ENCODE measurements at places on chromosomes 5 and 9.
A peak's percentile ranks its signal among the peaks of the same experiment; 100 is the strongest.

- DNase-seq = no peak
Observed at GRCh38 chr5:146025114-146025680, 80.2 kb downstream of the PLAC8L1 start.

GRCh38 chr9:13205824-13206223 is 73.7 kb downstream of the MPDZ start:
- DNase-seq = no peak

DNA sequence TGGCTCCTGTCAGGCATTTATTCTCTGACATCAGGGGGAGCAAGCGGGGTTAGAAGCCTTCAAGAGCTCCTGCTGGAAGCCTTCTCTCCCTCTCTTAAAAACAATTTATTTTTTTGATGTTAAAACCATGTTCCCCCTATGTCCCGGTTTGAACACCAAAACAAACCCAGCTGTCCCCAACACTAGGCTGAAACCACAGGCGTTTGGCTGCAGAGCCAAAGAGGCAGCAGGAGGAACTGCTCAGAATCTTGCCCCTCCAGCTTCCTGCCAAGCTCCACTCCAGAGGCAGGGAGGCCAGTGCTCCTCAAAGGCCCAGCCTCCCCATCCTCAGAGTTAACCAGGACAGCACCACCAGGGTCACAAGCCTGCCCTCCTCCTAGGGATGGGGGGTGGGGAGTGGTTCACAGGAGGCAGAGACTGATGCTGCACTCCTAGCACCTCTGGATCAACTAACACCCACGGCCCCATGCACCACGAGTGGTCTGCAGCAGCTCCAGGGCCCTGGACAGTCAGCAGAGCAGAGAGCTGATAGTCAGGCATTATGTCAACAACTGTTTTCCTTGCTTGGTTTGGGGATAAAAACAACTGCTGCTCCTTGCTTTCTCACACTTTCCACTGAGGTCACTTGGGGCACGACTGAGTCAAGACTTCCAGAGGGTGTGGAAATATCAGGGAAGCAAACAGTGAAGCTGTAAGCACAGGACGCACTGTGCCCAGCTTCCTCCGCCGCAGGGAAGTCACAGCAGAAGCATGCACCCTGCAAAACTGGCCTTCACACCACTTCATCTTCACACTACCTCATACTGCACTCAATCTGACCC is 96.5 kb upstream of the ADRA1B start:
- no peak for DNase-seq

GRCh38 chr5:150778088-150778516 is 455 bp upstream of the SMIM3 start:
- no peak for DNase-seq

GRCh38 chr5:132491368-132492364 is 1.1 kb upstream of the IRF1 start:
- no peak for DNase-seq

- no peak for DNase-seq
Observed at GRCh38 chr5:126998895-126999570, 31.3 kb downstream of the MARCHF3 start.

- peak; percentile 74 for DNase-seq
Observed at GRCh38 chr9:97993000-97993399, 9.9 kb downstream of the ANP32B start.

DNA sequence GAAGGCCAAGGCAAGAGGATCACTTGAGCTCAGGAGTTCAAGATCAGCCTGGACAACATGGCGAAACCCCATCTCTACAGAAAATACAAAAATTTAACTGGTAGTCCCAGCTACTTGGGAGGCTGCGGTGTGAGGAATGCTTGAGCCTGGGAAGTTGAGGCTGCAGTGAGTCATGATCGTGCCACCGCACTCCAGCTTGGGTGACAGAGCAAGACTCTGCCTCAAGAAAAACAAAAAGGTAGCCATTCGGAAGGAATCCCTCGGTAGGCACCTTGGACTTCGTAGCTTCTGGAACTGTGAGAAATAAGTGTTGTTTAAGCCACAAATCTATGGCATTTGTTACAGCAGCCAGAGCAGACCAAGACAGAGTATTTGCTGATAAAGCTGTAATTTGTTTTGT is 174.2 kb downstream of the DCP2 start:
- DNase-seq = no peak

GRCh38 chr5:40627706-40628105 is 52.0 kb upstream of the PTGER4 start:
- DNase-seq = peak; percentile 73

DNA sequence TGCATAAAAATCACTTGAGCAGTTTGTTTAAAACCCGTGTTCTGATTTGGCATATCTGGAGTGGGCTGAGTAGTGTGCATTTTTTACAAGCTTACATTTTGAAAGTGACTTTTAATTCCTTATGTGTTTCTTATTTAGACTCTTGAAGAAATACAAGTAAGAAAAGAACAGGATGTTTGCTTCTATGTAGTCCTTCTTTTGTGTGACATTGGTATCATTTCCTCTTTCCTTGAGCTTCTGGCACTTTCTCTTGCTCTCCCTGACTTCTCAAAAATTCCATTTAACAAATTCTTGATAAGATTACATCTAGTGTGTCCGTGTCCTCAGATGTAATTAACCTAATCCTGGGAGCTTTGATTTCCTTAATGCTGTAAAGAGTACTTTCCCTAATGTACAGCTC is 12.5 kb downstream of the GARNL3 start:
- DNase-seq = peak; percentile 76

DNA sequence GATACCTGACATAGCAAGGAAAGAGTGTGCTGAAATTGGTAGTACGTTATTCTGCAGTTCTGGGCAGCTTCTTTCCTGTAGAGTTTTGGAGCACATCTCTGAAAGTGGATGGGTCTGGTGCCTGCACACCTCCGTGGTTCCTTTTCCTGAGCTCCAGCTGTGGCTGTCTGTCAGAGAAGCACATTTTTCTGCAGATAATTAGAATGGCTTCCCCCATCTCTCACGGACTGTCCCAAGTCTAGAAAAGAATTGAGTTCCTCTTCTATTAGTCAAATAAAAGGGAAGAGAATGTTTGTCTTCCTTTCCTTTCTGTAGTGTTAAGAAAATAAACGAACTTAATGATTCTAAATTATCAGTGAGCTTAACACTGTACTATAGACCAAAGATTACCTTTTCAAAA is 55.7 kb downstream of the VCAN start:
- DNase-seq = no peak

DNA sequence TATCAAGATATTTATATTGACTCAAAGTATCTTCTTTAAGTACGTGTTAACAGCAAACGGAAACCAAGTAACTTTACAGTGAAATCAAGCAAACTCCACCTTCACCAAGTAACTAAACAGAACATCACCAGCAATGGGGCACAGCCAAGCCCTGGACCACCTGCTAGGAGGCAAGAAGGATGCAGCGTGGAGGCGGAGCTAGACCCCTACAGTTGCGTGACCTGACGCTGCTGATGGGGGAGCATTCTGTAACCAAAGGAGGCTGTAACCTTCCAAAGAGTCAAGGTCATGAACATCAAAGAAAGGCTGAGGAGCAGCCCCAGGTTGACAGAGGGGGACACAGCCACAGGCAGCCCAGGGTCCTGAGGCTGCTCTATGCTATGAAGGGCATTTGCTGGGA is 6.1 kb downstream of the VAV2 start:
- no peak for DNase-seq

GRCh38 chr5:60492958-60493357 is 207.0 kb downstream of the DEPDC1B start:
- DNase-seq = no peak

DNA sequence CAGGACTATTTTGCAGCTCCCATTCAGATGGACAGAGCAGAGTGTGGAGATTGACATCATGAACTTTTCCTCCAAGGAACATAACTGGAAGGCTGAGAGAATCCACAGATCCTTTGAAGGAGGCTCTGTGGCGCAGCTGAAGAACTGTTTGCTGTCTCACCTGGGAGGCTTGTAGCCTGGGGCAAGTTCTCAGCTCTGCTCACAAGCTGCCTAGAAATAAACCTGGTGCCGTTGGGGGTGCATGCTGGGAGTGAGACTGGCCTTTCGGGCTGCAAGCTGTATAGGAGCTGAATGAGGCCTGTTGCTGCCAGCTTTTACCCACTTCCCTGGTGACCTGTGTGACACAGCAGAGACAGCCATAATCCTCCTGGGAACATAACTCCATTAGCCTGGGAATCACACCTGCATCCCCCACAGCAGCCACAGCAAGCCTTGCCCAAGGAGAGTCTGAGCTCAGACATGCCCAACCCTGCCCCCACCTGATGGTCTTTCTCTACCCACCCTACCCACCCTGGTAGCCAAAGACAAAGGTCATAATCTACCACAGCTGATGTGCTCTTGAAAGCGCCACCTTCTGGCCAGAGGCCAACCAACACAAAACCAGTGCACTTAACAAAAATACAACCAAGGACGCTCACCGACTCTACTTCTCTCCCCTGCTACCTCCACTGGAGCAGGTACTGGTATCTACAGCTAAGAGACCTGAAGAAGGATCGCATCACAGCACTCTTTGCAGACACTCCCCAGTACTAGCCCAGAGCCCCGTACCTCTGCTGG is 205.1 kb upstream of the MRPS30 start:
- no peak for DNase-seq

DNA sequence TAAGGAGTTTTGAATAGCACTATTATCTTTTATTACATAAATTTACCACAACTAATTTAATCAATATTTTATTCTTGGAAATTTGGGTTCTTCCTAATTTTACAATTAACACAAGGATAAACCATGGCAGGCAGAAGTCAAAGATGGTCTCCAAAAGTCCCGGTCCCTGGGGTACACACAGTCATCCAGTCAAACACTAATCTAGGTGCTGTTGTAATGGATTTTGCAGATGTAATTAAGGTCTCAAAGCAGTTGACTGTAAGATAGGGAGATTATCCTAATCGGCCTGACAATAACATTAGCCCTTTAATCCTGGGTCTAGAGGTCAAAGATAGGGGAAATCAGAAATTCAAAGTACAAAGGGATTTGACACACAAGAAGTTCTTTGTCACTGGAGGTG is 57.5 kb upstream of the HTR1A start:
- DNase-seq = no peak

DNA sequence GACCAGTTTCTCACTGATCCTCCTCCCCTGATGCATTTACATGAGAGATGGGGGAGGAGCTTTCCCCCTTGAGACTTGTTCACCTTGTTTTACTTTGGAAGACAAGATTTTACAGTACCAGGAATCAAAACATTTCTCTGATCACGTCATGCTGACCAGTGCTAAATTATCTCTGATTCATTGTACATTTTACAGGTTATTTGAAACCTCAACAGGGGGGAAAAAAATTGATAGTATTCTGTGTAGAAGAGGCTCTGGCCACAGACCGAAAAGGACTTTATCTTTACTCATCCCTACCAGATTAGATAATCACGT is 133.9 kb downstream of the GRIA1 start:
- no peak for DNase-seq

DNA sequence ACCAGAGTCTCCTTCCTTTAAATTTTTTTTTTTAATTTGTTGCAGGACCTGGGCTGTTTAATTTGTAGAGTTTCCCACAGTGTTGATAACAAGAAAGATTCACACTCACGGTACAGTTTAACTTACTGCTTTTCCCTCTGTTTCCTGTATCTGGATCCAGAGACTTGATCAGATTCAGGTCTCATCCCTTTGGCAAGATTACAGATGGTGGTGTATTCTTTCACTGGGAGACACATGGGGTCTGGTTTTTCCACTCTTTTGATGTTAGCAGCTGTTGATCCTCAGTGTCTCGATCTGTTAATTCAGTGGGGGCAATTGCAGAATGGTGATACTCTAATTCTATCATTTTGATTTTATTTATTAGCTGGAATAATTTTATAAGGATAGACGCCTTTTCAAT is 75.4 kb upstream of the TNFAIP8 start:
- no peak for DNase-seq

GRCh38 chr5:15821506-15821905 is 321.5 kb downstream of the FBXL7 start:
- DNase-seq = no peak

DNA sequence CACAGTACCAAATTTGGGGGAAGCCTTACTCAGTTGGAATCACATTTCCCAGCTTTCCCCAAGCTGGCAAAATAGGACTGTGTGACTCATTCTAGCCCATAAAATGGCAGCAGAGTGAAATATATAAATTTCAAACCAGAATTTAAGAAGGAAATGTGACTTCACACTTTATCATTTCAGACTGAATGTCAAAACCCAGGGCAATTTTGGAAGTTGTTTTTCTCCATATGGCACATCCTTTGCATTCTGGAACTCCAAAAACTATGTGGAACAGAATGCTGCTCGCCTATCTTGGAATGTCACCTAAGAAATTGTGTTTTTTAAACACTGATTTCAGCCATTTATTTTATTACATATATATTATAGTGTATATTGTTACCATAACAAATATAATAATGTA is 424.7 kb upstream of the ST8SIA4 start:
- DNase-seq = no peak

- no peak for DNase-seq
Observed at GRCh38 chr5:2509527-2509926, 241.9 kb downstream of the IRX2 start.

DNA sequence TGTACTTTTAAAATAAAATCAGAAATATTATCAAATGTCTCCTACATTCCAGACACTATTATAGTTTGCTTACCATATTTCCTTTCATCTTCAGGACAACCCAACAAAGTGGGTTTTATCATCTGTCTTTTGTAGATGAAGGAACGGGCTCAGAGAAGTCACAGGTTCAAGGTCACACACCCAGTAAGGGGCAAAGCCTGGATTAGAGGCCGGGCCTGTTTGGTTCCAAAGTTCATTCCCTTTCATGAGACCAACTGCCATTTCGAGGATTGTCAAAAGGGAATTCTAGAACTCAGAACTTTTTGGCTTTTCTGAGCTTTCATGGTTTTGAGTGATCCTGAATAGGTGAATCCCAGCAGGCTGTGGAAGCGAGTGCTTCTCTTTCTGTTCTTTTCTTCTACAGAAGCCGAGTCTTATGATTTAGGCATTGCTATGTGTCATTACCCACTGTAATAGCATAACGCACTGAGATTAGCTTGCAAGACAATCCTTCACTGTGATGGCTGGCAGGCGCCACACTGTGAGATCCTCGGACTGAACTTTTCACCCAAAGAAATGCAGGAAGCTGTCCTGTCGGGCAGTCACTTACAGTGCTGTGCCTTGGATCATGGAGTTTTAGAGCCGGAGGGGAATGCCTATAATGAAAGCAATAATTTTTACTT is 43.8 kb upstream of the ANKH start:
- no peak for DNase-seq

DNA sequence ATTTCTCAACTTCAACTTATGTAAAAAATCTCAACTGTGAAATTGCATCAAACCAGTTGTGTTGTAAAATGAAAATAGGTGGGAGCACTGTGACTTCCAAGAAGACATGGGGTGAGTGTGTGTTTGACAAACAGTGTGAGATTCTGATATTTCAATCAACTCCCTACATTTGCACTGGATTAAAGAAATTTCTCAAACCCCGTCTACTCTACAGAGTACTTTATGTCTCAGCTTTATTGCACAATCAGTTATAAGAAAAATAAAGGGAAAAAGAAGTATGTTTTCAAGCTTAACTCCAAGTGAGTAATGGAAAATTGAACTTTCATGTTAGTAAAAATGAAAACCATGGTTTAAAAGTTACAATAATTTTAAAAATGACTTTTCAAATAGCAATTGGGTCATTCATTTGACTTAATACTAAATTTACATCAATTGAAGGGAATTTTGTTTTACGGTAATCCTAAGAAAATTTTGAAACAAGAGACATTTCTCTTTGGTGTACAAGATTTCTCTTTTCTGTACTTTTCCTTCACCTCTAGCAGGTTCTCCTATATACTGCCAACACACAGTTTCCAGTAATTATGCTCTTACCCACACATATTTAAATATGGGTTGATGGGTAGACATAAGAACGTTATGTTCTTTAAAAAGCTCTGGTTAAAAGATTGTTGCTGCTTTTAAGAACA is 80.3 kb downstream of the CDO1 start:
- no peak for DNase-seq

- DNase-seq = no peak
Observed at GRCh38 chr9:105828596-105829213, 134.4 kb downstream of the TMEM38B start.

All from MV-4-11 (cell line).